ENCODE measurements at places on chromosomes 4 and X.

DNA sequence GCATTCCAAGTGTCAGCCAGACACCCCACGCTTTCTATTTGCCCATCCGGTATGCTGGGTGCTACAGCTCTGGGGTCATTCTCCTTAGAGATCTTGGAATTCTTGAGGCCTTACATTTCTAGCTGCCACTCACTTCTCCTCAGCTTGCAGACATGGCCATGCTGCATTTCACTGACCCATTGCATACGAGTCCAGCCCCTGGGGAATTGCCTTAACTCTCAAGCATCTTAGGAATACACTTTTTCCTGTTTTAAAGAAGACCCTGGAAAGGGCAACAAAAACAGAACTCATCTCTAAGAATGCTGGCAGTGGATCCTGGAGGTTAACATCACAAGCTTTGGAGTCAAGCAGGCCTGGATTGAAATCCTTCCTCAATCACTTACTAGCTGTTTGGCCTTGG, 122.0 kb upstream of the LNX1 start:
- DNase-seq, result no peak

DNA sequence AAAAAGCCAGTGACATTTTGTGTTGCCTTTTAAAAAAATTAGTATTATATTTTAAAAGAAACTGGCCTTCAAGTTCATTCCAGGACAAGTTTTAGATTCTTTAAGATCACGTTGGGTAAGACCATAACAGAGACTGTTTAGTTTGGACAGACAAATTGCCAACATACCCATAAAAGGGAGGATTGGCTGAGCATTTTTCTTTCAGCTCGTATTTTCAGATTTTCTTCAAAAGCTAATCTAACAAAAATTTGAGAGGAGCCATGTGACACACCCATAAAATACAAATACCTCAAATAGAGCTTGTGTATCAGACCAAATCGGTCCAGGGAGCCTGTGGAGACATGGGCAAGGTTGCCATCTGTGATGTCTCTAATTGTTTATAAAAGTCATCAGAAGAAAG, 74.6 kb upstream of the C1QTNF7 start:
- DNase-seq, result no peak

DNA sequence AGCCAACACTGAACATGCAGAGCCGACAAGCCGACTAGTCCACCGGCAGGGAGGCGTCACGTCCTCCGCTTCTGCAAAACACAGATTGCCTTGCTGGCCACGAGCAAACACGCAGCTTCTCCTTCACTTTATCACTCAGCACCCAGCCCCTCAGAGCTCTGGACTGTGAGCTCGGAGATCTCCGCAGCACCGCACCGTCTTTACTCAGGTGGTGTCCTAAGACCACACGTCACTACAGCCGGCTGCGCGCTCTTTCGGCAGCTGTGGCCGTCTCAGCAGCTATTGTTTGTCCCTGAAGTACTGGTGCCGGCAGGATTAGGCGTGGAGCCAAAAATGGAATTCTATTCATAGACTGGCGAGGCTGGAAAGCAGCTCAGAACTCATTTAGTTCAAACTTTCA, 72.0 kb downstream of the FAT1 start:
- DNase-seq, result no peak

- DNase-seq, result no peak
These were observed 1.5 kb downstream of the CLCN3 start for GRCh38 chr4:169621731-169622492.

- no peak for DNase-seq
These were observed 126.0 kb downstream of the EMCN start for GRCh38 chr4:100391863-100392262.

GRCh38 chr4:44071959-44072955, 376.4 kb downstream of the KCTD8 start:
- no peak for DNase-seq

DNA sequence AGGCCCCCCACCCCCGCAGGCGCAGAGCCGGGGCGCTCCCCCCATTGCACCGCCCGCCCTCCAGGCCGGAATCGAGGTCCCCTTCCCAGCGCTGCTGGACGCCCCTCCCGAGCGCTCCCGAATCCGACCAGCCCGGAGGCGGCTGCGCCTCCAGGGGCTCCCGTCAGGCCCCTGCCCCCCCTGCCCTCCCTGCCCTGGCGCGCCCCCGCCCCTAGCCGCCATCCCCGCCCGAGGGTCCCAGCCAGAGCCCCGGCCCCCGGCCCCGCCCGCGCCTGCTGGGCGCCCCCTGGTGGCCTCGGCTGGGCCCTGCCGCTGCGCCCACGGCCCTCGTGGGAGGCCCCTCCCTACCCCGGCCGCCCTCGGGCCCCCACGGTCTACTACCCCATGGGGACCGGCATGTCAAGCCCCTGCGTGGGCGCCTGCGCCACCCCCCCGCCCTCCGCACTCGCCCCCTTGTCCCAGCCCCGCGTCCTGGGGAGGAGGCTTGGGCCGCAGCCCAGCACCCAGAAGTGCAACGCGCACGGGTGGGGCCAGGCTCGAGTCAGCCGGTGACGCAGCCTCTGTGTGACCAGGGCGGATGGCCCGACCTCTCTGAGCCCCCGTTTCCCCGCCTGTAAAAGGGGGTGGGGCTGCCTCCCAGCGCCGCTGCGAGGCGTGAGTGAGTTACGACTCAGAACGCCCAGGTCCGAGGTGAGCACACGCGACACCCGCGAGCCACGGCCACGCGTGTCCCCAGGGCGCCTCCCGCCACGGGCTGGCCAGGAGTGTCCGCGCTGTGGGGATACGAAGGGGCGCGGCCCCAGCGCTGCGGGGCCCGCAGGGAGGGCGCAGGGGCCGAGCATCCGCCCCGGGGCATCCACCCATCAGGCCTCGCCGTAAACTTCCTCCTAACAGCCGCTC, 104.9 kb downstream of the FAM53A start:
- DNase-seq, result no peak

- no peak for DNase-seq
These were observed 57.3 kb upstream of the PRSS12 start for GRCh38 chr4:118410138-118410537.

DNA sequence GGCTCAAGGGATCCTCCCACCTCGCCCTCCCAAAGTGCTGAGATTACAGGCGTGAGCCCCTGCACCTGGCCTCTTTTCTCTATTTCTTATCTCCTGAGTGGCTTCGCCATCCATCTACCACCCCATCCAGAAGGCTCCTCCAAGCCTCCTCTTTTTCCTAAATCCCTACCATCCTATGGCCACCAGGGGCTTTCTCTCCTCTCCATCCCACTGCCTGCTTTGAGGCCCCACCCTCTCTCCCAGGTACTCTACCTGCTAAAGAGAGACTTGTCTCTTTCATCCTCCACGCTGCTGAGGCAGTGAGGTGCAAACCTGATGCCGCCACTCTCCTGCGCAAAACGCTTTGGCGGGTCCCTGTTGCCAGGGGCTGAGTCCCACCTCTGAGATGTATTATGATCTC, 7.0 kb downstream of the RS1 start:
- DNase-seq, result no peak

DNA sequence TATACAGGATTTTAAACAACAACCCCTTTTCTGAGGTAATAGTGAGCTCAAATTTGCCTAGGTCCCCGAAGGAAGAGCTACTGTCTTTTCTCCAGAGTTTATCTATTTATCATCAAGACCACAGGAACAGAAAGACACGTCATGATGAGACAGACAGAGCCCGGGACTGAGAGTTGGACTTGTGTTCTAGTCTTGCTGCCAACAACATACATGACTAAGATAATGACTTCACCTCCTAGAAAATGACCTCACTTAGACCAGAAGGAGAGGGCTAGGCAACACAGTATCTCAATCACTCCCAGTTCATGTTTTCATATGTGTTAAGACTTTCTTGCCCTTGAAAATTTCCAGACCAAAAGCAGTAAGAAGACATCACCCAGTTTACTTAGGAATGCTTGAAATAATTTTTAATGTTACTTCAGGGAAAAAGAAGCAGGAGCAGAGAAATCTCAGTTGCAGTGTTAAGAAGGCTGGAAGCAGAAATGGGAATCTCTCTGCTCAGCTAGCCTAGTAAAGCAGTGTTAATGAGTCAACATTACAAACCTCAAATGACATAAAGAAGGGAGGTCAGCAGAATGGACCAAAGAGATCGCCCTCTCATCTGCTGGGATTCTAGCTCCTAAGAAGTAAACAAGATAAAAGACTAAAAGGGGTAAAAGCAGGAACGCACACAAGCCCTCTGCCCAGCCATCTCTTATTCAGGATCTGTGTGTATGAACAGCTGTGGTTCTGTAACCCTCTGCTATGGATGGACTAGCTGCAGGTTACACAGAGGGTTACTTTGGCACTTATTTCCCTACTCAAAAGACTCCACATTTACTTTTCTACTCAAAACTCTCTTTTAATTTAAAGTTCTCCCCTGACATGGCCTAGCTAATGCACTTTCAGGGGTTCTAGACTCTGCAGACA, 24.8 kb downstream of the PDGFC start:
- DNase-seq, result no peak

DNA sequence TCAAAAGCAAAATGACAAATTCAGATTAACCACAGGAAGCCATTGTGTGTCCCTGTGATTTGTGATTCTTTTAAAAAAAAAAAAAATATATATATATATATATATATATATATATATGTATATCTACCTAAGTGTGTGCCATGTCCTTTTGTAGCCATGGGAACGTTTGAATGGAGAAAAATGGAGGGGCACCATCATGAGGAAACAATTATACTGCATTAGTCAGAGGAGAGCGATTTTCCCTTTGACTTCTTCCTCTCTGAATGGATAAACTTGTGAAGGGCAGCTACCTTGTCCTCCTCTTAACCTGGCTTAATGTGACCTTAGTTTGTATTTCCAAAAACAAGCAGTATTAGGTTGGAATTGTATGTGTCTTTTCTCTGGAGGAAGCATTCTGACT, 23.3 kb upstream of the CBLL2 start:
- DNase-seq, result no peak

Measured in NCI-H187 (cell line).